Activated CD4-positive, alpha-beta T cell treated with anti-CD3 and anti-CD28 coated beads, Interleukin-2, amount 50 U/mL, for 24 hours (primary cell): ENCODE measurements at places on chromosomes 7 and 10.

GRCh38 chr7:30679664-30680063 is 2.6 kb downstream of the CRHR2 start:
- DNase-seq, result no peak

DNA sequence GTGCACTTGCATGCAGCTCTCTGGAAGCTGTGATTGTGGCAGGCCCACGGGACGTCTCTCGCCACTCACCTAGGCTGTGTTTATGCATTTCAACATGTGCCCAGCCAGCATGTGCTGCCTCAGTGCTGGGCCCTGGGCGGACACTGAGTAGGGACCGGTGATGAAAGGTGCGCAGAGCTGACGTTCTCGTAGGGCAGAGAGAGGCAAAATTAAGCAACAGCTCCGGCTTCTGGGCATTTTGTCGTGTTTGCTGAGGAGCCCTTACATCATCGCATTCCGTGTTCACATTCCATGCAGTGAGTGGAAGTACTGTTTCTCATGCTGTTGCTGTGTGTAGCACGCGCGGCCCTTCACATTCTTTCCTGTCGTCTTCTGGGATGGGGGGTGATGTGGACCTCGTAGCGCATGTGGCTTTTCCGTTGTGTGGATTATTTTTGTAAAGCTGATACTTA is 50.5 kb downstream of the PRF1 start:
- DNase-seq, result no peak

- DNase-seq, result no peak
Observed at GRCh38 chr7:117350027-117350426, 27.2 kb upstream of the WNT2 start.

DNA sequence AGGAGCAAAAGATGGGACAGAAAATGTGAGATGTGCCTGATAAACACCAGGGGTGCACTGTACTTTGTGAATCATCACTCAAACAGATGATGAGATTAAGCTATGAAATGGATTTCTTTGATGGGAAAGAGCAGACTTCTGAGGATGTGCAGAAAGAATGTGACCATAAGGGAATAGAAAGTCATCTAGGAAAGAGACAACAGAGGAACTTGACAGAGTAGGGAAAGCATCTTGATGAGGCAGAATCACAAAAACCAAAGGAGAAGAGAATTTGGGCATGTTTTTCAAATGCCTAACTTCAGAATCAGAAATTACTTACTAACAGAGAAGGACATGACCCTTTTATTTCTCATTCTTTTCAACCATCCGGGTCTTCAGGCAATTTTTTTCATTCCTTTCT is 82.4 kb upstream of the LRRTM3 start:
- DNase-seq, result no peak

DNA sequence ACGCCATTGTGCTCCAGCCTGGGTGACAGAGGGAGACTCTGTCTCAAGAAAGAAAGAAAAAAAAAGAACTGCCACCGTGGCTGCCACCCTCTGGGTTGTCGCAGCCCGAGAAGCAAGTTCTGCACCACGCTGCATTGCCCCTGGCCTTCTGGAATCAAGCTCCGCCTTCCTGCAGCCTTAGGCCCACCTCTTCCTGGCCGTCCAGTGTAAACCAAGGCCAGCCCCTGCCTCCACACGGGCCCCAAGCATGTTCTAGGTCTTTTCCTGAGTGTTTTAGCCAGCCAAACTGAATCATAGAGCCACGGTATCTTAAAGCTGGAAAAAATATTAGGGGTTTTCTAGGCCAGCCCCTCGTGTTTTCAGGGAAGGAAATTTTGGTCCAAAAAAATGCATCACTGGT is 188.9 kb downstream of the CCDC3 start:
- no peak for DNase-seq

DNA sequence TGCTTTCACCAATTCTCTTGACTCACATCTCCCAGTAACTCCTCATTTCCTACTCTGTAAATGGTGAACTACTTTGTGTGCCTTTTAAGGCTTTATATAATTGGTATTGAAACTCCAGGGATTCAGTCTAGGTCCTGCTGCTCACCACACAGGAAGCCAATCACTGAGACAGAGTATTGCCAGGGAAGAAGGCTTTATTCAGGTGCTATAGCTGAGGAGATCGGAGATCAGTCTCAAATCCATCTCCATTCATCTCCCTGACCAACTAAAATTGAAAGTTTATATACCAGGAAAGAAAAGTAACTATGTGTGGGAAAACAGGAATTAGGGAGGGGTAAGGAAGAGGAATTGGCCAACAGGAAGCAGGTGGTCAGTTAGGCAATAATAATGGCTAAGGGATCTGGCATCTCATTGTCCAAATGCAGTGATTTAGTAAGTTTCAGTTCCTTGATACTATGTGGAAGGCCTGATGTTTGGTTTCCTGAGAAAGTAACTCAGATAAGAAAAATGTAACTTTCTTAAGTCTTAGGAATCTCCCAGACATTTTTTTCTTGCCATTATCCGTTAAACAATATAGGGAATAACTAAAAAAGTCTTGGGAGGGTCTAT is 10.2 kb upstream of the SDHAF3 start:
- DNase-seq, result no peak

DNA sequence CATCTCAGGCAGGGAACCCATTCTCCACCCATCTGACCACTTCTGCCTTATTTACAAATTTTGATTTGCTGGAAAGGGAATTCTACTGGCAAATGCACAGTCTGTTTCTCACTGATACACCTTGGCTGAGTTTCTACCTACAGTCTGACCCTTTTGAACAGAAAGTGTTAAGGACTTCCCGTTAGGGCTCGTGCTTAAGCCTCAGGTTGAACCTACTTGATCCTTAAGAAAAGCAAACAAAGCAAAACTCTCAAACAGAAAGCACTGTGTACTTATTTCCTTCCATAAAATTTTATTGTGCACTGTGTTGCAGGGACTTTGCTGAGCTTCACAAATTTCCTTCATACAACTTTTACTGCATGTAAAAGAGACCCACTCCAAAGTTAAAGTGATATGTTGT is 367.8 kb downstream of the NRG3 start:
- no peak for DNase-seq

DNA sequence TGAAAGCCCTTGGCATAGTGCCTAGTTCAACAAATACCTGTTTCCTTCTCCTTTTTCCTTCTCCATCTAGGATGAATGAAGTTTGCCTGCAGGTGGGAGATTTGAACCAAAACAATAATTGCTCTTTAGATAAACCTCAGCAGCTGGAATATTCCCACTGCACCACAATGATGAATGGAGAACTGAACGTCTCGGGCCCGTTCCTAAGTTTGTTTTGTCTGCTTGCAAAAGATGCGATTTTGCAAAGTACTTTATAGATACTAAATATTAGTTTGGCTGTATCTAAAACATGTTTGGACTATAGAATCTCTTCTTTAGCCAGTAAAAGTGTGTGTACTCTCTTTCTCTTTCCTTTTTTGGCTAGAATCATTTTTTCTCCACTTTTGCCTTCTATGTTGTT is 75.8 kb upstream of the BMPER start:
- no peak for DNase-seq

- no peak for DNase-seq
Observed at GRCh38 chr10:93548376-93549071, 17.9 kb upstream of the FFAR4 start.

DNA sequence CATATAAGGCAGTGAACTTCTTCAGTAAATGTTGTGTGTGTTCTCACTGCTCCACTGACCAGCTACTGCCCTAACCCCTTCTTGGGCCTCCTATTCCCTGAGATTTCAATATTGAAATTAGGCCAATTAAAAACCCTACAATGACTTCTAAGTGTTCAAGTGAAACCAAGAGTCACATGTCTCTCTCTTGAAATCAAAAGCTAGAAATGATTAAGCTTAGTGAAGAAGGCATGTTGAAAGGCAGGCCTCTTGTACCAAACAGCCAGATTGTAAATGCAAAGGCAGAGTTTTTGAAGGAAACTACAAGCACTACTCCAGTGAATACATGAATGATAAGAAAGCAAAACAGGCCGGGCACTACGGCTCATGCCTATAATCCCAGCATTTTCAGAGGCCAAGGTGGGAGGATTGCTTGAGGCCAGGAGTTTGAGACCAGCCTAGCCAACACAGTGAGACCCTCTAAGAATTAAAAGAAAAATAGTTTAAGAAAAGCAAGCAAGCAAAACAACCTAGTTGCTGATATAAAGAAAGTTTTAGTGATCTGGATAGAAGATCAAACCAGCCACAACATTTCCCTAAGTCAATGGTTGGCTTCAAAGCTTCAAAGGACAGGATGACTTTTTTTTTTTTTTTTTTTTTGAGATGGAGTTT is 22.3 kb downstream of the BRAF start:
- peak; percentile 8 for DNase-seq

DNA sequence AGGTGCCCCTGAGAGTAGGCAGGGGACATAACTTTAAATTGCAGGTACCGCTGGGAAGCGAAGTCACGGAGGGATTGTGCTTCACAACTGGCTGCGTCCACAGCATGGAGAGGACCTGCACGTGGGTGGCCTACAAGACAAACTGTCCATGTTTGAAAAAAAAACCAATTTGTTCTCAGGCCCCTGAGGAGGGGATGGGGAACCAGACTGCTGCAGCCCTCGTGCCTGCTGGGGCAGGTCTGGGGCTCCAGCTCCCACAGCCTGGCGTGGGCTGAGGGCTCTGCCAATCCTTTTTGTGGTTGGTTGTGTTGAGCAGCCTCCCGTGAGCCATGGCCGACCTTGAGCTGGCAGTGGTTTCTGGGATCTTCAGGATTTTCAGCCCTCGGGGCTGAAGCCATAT is 9.7 kb downstream of the SFRP5 start:
- DNase-seq, result no peak

- DNase-seq, result no peak
Observed at GRCh38 chr10:101052285-101052684, 9.5 kb upstream of the KAZALD1 start.

DNA sequence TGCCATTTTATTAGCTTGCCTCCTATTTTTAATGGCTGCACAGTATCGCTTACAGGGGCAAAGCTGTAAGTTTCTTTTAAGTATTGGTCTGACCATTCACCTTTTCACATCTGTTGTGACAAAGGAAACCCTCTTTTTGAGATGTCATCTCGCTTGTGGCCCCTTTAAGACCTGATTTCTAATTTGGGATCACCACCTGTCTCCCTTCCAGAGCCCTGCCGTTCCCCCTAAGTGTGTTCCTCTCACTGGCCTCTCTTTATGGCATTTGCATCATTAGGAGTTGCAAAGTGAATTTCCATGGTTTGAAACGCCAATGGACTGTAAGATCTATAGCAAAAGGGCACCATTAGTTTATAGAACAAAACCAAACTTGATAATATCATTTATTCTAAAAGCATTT is 1.4 kb downstream of the EPDR1 start:
- no peak for DNase-seq

DNA sequence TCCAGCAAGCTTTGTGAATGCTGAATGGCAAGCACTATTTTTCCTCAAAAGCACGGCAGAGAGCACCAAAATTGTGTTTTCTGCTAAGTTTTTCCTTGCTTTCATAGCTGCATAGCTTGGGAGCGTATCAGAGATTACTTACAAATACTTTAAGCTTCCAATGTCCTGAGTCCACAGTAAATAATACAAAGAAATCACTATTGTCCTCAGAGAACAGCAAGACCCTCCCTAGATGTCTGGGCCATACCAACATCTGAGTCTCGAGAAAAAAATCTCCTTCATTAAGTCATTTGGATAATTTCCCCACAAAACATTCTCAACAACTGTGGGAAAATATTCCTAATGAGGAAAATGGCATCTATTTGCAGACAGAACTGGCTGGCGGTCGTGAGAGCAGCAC is 41.7 kb downstream of the SGMS1 start:
- no peak for DNase-seq

DNA sequence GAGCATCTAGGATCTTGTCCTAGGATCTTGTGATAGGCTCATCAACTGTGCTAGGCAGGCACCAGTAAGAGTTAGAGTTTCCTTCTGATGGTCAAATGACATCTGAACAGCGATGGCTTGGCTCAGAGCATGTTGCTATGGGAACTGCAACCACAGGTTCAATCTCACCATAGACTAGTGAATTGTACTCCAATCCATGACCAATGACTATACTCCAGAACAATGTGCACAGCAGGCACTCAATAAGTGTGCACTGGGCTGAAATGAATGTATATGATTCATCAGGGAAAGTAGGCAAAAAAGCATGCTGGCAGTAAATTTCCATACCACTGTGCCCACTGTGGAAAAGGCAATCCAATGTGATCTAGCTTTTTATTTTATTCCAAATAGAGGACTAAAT is 163.6 kb upstream of the HPS1 start:
- no peak for DNase-seq
